Suprapubic skin (tissue), 4 donors: ENCODE measurements at places on chromosomes 3 and 15. TPM values are rescaled to one million over a fixed set of nuclear protein-coding genes. Genes with fewer than 3 reads are reported as not detected.

The SOX2 gene
- 0.80 TPM for total RNA-seq

The SH2D7 gene
- not detected for total RNA-seq

The SPRED1 gene
- 13.1 TPM for total RNA-seq

DNA sequence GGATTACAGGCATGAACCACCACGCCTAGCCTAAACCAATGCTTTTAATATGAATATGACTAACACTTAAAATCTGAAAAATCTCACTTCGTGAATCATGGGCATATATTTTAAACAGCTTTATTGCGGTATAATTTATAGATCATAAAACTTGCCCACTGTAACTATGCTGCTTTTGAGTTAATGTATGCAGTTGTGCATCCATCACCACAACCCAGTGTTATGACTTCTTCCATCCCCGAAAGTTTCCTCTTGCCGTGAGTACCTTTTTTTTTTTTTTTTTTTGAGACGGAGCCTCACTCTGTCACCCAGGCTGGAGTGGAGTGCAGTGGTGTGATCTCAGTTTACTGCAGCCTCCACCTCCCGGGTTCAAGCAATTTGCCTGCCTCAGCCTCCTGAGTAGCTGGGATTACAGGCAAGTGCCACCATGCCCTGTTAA, 7.1 kb downstream of the KAT2B start:
- H3K36me3 ChIP-seq, result no peaks in the 10 kb centered on the region
- DNase-seq, result no peak
- peak overlapping the region; percentile 9 for H3K4me3 ChIP-seq
- H3K27ac ChIP-seq, result peak overlapping the region; percentile 45

DNA sequence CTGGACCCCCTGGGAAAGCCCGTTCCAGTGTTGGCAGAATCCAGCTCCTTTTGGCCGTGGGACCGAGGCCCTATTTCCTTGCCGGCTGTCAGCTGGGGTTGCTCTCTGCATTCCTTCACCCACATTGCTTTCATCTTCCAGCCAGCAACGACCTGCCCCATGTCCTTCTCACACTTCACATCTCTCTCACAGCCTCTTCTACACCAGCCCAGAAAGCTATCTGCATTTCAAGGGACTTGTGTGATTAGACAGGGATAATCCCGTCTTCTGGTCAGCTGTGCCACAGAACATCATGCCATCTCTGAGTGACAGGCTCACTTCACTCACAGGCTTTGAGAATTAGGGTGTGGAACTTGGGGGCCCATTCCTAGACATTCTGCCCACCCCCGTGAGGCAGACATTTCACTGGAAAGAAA, 16.4 kb downstream of the EFCC1 start:
- no peak overlapping the region for H3K4me3 ChIP-seq
- H3K36me3 ChIP-seq, result no peaks in the 10 kb centered on the region
- peak overlapping the region; percentile 11 for H3K27ac ChIP-seq
- no peak for DNase-seq
- no peaks in the 10 kb centered on the region for H3K27me3 ChIP-seq

DNA sequence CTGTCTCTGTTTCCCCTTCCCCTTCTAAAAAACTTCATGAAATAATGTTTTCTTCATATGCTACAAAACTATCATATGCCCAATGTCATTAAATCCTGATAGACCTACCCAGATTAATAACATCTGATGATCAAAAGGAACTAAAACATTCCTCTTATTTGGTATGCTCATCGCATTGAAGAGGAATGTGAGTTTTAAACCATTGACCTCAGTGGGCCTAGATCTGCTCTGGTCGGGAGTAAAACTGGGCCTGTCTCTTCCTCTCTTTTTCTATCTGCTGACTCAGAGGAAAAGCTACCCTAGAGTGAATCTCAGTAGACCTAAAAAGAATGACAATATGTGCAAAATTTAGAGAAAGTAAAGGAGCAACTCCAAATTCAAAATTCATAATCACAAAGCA, 275.8 kb downstream of the SATB1 start:
- no peaks in the 10 kb centered on the region for H3K27me3 ChIP-seq
- DNase-seq, result no peak
- no peaks in the 10 kb centered on the region for H3K36me3 ChIP-seq
- no peak overlapping the region for H3K4me3 ChIP-seq

- no peaks in the 10 kb centered on the region for H3K4me1 ChIP-seq
- H3K36me3 ChIP-seq, result no peaks in the 10 kb centered on the region
- H3K4me3 ChIP-seq, result no peak overlapping the region
- H3K27ac ChIP-seq, result no peak overlapping the region
- DNase-seq, result no peak
Observed at GRCh38 chr15:79184465-79184892, 93.9 kb upstream of the RASGRF1 start.

- H3K27me3 ChIP-seq, result no peaks in the 10 kb centered on the region
- no peak for DNase-seq
- peaks cover 5% of the 10 kb centered on the region for H3K4me1 ChIP-seq
- no peak overlapping the region for H3K27ac ChIP-seq
- no peak overlapping the region for H3K4me3 ChIP-seq
Observed at GRCh38 chr3:165466856-165467255, 270.7 kb upstream of the SLITRK3 start.

DNA sequence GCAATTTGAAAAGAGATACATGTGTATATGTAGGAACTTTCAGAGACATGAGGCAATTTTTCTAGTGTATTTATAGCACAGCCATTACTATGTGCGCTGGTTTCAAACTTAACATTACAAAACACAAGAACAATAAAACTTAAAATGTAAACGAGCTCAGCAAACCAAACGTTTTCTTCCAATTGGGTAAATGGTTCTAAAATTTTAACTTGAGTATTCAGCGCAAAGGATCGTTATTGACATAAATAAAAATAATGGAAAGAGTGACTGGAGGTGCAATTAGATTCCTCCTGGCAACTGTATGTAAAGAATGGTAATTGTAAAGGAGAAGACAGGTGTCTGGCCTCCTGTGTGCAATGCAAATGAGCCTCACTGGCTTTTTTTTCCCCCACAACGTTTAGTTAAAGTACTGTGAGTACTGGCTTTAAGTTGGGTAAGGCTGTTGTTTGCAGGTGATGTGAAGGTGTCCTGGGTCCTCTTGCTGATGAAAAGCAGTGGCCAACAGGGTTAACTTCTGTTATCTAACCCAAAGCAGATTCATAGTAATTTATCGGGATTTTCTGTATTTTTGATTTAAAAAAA, 14.1 kb upstream of the GADL1 start:
- H3K36me3 ChIP-seq, result no peaks in the 10 kb centered on the region
- no peak overlapping the region for H3K27ac ChIP-seq
- H3K4me3 ChIP-seq, result no peak overlapping the region
- no peaks in the 10 kb centered on the region for H3K4me1 ChIP-seq
- no peaks in the 10 kb centered on the region for H3K27me3 ChIP-seq

- DNase-seq, result no peak
- H3K36me3 ChIP-seq, result no peaks in the 10 kb centered on the region
Observed at GRCh38 chr15:60414016-60414682, 16.4 kb upstream of the ANXA2 start.
